Gastroesophageal sphincter (tissue), 4 donors: ENCODE measurements at places on chromosomes 2 and 18. TPM values are rescaled to one million over a fixed set of nuclear protein-coding genes. Genes with fewer than 3 reads are reported as not detected.

TLX2 gene
- total RNA-seq: not detected

LHCGR gene
- total RNA-seq: 2.2 TPM

SAG gene
- total RNA-seq: not detected

CPS1 gene
- 2.4 TPM for total RNA-seq

ENOSF1 gene
- total RNA-seq: 16.2 TPM

B3GNT7 gene
- 3.4 TPM for total RNA-seq

DYNAP gene
- total RNA-seq: 4.9 TPM

PPP1CB gene
- total RNA-seq: 676 TPM

CYRIA gene
- total RNA-seq: 20.7 TPM

SCYGR5 gene
- not detected for total RNA-seq

DNA sequence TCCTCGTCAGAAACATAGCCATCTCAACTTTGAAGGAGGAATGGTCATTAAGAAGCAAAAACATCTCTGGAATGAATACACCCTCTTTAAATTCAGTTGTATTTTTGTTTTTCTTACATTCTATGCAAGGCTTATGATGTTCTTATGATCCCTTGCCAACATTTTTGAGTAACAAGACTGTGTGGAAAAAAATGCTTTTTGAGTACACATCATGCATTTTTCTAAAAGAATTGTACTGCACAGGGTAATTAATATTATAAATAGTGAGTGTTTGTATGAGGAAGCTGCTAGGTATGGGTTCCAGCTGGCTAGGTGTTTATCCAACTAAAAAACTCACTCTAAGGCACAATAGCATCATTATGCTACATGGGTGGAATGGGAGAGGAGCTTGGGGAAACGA lies 59.0 kb upstream of the SPATS2L start:
- no peak overlapping the region for H3K4me3 ChIP-seq
- H3K4me1 ChIP-seq: no peaks in the 10 kb centered on the region
- H3K27ac ChIP-seq: no peak overlapping the region

DNA sequence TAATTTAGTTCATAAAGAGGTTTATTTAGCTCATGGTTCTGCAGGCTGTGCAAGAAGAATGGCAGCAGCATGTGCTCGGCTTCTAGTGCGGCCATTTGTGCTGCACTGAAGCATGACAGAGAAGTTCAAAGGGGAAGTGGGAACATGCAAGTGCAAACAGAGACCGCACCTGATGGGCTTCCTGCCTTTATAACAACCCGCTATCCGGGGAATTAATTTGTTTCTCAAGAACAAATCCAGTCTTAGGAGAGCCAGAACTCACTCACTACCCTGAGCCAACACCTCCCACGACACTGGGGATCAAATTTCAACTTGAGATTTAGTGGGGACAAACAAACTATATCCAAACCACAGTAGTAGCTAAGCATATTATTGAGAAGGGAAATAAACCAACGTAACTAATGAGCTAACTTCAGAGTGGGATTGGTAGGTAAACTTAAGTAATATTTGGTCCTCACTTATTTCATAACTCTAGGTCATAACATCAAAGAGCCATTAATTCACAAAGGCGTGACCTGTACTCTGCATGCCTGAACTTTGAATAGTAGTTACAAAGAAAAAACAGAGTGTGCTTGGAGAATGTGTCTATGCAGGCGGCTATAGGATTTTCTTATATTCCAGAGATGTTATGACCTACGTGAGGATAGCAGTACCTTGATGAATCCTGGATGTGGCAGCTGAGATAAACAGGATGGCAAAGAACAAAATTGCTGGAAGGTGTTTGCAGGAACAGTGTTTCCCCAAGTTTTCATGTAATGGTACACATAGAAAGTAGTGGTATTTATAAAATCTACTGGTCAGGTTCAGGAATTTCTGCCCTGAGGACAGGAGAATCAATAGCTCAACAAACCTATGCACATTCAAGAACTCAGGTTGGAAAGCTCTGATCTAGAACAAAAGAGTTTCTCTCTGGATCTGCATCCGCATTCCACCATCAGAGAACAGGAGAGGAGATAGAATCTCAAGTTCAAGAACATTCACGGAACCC lies 845.9 kb upstream of the ID2 start:
- no peak for ATAC-seq
- H3K4me1 ChIP-seq: no peaks in the 10 kb centered on the region
- H3K36me3 ChIP-seq: no peaks in the 10 kb centered on the region
- no peak overlapping the region for H3K27ac ChIP-seq
- H3K27me3 ChIP-seq: no peaks in the 10 kb centered on the region
- no peak overlapping the region for H3K4me3 ChIP-seq

GRCh38 chr2:236510034-236510433 lies 59.6 kb upstream of the ACKR3 start:
- no peak for ATAC-seq
- H3K27ac ChIP-seq: no peak overlapping the region
- no peaks in the 10 kb centered on the region for H3K4me1 ChIP-seq
- H3K36me3 ChIP-seq: no peaks in the 10 kb centered on the region
- no peak overlapping the region for H3K4me3 ChIP-seq
- peaks cover 32% of the 10 kb centered on the region for H3K27me3 ChIP-seq

GRCh38 chr2:9370746-9371145 lies 52.6 kb downstream of the ITGB1BP1 start:
- no peak overlapping the region for H3K27ac ChIP-seq
- H3K4me3 ChIP-seq: no peak overlapping the region
- H3K4me1 ChIP-seq: no peaks in the 10 kb centered on the region
- no peaks in the 10 kb centered on the region for H3K36me3 ChIP-seq
- no peaks in the 10 kb centered on the region for H3K27me3 ChIP-seq

GRCh38 chr18:46046688-46047087 lies 25.4 kb downstream of the PSTPIP2 start:
- no peaks in the 10 kb centered on the region for H3K4me1 ChIP-seq
- no peak overlapping the region for H3K27ac ChIP-seq
- ATAC-seq: no peak
- no peaks in the 10 kb centered on the region for H3K36me3 ChIP-seq

DNA sequence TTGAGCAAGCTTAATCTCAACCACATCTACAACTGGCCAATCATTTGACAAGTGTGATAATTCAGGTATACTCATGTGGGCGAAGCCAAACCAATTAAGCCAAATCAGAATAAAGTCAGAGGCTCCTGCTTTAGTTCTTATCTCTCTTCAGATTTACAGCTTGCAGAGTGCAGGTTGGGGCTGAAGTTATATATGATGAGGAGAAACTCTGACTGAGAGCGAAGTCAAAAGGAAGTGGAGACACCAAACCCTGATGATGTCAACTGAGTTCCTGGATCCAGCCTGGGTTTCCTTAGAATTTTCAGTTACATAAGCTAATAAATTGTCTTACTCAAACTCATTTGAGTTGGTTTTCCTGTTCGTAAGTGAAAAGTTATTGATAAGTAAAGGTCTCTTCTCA lies 73.9 kb downstream of the ASXL2 start:
- no peaks in the 10 kb centered on the region for H3K4me1 ChIP-seq
- no peak overlapping the region for H3K4me3 ChIP-seq
- peaks cover 51% of the 10 kb centered on the region for H3K36me3 ChIP-seq
- H3K27me3 ChIP-seq: no peaks in the 10 kb centered on the region
- no peak overlapping the region for H3K27ac ChIP-seq

- no peak for ATAC-seq
- H3K4me3 ChIP-seq: no peak overlapping the region
These were observed 78.5 kb upstream of the SNTG2 start for GRCh38 chr2:871926-872680.

GRCh38 chr2:98647636-98648035 lies 39.2 kb downstream of the UNC50 start:
- ATAC-seq: no peak
- peaks cover 37% of the 10 kb centered on the region for H3K36me3 ChIP-seq
- no peaks in the 10 kb centered on the region for H3K27me3 ChIP-seq

GRCh38 chr18:1045658-1046057 lies 141.0 kb downstream of the ADCYAP1 start:
- no peaks in the 10 kb centered on the region for H3K27me3 ChIP-seq
- H3K4me1 ChIP-seq: no peaks in the 10 kb centered on the region
- no peak for ATAC-seq
- H3K4me3 ChIP-seq: no peak overlapping the region
